MCF 10A (cell line): ENCODE measurements at places on chromosomes 2 and 18. TPM values are rescaled to one million over a fixed set of nuclear protein-coding genes. Genes with fewer than 3 reads are reported as not detected.
A peak's percentile ranks its signal among the peaks of the same experiment; 100 is the strongest.

DNA sequence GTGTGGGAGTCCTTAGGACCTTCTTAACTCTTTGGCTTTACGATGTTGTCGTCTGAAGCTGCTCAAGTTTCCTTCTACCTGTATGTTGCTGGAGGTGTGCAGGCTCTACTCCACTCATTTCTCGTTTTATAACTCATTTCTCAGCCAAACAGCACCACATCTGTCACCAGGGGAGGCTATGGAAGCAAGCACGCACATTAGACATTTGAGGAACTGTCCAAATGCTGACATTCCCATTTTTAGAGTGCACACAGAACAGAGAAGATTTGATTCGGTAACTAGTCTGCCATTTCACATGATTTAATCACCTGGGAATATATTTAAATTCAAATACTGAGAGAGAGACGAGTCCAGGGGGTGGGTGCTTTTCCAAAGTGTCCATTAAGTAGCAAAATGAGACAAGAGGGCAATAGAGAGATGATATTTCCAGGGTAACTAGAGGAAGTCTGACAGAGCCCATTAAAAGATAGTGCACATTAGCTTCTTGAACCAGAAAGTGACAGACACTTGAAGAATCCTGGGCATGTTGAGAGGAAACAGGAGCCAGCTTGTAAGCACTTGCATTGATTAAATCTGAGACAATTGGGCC, 793.3 kb downstream of the TDRD15 start:
- DNase-seq, result peak; percentile 9

- peak; percentile 37 for DNase-seq
Measured at GRCh38 chr2:41595240-41595639, 452.6 kb upstream of the PKDCC start.

- no peak for DNase-seq
Measured at GRCh38 chr2:135820003-135820618, 16.9 kb downstream of the LCT start.

- peak; percentile 30 for DNase-seq
Measured at GRCh38 chr2:11248-11941, 34.9 kb downstream of the FAM110C start.

Gene SULT1C4
- not detected in 2 replicates for total RNA-seq

Gene BCS1L
- total RNA-seq, result 71.1 and 96.0 TPM in 2 replicates

DNA sequence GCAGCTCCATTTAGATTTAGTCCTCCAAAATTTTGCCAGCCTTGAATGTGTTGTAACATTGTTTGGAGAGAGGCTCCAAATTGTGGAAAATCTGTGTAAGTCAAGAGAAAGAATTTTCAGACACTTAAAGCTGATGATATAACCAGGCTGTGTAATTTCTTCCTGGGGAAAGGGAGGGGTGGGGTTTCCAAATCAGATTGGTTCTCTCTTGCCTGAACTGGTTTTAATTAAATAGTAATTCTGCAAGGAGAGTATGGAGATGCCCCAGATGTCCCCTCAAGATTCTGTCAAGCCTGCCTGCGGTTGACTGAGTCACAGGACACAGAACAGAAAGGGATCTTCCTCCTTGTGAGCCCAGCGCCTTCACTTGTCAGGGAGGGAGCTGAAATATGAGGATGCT, 54.5 kb downstream of the C18orf63 start:
- no peak for DNase-seq

- no peak for DNase-seq
Measured at GRCh38 chr2:200209030-200209429, 97.5 kb upstream of the SPATS2L start.

DNA sequence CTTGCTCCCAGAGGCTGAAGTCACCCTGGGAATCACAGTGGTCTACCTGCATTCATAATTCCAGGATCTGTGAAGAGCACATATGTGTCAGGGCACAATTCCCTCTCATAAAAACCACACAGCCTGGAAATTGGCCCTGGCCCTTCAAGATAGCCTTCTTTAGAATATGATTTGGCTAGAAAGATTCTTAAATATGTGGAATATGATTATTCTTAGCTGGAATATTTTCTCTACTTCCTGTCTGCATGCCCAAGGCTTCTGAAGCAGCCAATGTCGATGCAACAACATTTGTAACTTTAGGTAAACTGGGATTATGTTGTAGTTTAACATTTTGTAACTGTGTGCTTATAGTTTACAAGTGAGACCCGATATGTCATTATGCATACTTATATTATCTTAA, 24.2 kb downstream of the ICOS start:
- no peak for DNase-seq

GRCh38 chr2:235765181-235765820, 271.5 kb downstream of the AGAP1 start:
- DNase-seq, result peak; percentile 76

DNA sequence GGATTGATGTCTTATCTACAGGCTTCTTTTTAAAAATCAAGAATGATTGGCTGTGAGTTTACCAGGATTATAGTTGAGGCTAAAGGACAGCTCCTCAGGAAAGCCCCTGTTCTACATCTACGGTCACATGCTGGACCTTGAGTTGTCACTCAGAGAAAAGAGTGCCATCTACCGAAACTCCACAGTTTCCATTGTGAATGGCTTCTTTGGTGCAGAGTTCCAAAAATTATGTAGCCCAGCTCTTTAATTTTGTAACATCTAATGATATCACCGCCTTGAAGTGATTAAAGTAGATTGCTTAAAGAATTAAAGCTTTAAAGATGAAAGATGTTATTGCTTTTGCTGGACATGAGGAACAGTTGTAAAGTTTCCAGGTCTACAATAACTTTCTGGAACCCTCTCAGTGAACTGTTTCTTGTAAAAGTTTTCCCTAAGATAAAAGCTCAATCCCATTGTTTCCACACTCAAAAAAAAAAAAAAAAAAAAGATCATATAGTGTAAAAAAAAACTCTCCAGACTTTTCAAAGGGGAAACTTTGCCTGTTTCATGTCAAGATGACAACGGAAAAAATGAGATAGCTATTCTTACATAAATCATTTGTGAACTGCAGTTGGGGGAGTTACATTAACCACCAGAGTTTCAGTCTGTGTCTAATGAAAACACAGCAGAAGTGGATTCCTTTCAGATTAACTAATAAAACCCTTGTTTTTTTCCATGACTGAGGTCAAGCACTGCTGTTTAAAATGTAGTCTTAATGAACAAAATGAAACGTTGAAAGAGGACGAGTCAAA, 4.3 kb downstream of the COL3A1 start:
- DNase-seq, result no peak

Gene PIEZO2
- 0.49 and 0.93 TPM in 2 replicates for total RNA-seq

Gene UBE2E3
- 69.0 and 69.3 TPM in 2 replicates for total RNA-seq

- DNase-seq, result no peak
Measured at GRCh38 chr2:29723255-29724001, 198.0 kb downstream of the ALK start.

Gene STPG4
- total RNA-seq, result 0.83 TPM in 1 of 2 replicates, not detected in the other

DNA sequence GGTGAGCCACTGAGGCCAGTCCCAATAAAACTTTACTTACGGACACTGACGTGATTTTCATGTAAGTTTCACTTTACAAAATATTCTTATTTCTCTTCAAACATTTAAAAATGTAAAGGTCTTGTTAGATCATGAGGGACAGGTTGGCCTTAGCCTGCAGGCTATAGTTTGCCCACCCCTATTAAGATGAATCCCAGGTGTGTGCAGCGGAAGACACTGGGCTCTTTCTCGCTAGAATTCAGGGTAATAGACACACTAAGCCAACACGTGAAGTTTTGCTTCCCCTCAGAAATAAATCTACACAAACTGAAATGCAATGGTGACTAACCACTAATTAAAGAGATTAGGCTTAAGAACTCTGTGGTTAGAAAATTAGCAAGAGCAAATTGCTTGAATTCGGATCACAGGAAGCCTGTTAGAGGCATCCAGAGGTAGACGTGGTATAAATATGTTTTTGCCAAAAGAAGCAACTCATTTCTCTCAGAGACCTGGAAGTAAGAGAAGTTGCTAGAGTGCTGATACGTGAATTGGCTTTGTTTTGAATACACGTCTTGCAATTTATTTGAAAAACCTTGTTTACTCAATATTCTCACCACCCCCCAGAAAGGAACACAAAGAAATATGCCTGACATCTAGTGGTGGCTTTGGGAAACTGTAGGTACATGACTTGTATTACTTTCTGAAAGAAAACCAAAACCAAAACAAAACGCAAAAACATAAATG, 151.6 kb downstream of the DTNB start:
- DNase-seq, result peak; percentile 76

Gene UGT1A9
- not detected in 2 replicates for total RNA-seq

GRCh38 chr2:151766437-151767153, 32.3 kb upstream of the NEB start:
- no peak for DNase-seq

GRCh38 chr2:60047944-60048525, 505.4 kb downstream of the BCL11A start:
- no peak for DNase-seq

GRCh38 chr2:38474021-38474456, 97.0 kb upstream of the ATL2 start:
- DNase-seq, result no peak

- no peak for DNase-seq
Measured at GRCh38 chr18:62288665-62289008, 36.5 kb upstream of the TNFRSF11A start.

Gene SNTG2
- total RNA-seq, result not detected in 2 replicates

GRCh38 chr2:99338029-99338585, 918 bp downstream of the EIF5B start:
- peak; percentile 23 for DNase-seq

- no peak for DNase-seq
Measured at GRCh38 chr2:10188729-10189305, 66.3 kb downstream of the RRM2 start.

DNA sequence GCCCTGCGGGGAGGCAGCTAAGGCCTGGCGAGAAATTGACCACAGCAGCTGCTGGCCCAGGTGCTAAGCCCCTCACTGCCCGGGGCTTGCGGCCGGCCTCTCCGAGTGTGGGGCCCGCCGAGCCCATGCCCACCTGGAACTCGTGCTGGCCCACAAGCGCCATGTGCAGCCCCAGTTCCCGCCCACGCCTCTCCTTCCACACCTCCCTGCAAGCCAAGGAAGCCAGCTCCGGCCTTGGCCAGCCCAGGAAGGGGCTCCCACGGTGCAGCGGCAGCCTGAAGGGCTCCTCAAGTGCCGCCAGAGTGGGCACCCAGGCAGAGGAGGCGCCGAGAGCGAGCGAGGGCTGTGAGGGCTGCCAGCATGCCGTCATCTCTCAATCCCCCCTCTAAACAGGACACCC, 304.6 kb upstream of the FAM98A start:
- no peak for DNase-seq

DNA sequence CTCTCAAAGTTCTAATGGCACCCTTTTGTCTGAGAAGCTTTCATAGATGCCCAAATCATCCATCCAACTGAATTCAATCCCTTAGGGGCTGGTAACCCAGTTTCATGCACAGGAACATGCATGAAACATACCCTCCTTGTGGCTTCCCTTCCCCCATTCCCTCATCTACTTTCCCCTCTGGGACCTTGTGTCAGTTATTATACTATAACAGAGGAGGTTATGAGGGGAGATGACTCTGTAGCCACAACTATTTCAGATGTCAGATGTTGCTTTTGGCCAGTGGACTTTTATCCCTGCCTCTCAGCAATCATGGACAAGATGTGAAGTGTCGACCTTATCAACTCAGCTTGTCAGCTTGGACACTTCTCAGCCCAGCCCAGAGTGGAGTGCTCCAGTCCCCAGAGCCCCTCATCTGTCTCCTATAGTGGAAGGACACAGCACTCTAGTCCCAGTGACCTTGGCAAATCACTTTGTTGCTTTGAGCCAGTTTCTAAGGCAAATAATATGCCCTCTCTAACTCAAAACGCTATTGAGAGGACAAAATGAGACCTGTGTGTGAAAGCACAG, 8.4 kb downstream of the DHRS9 start:
- no peak for DNase-seq
